ENCODE measurements at places on chromosomes 5 and 9.
A peak's percentile ranks its signal among the peaks of the same experiment; 100 is the strongest.

DNA sequence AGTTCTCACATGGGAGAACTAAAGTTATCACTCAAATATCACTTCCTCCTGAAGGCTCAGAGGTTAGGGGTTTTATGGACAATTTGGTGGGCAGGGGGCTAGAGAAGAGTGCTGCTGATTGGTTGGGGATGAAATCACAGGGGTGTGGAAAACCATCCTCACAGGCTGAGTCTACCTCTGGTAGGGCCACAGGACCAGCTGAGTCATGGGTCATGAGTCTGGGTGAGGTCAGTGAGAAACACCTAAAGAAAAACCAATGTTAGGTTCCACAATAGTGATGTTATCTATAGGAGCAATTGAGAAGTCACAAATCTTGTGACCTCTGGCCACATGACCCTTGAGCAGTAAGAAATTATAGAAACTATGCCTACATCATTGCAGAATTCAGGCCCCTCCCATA lies 203.3 kb upstream of the TARS1 start:
- DNase-seq = no peak

DNA sequence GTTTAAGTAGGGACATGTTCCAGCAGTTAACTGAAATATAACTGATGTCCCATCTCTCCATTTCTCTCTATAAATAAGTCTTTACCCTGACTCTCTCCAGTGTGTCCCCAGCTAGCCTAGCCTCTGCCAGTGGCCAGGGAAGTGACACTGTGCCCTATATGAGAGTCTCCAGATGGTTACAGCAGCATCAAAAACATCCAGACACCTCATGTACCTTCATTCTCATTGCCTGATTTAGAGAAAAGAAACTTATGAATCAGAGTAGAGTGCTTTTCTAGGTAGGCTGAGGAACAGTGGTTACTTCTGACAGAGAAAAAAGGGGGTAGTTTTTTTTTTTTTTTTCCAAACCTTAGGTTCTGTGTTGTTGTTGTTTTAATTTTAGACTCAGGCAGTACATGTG lies 148.5 kb downstream of the GNAQ start:
- no peak for DNase-seq

GRCh38 chr5:111266491-111266890 lies 42.3 kb downstream of the CAMK4 start:
- no peak for DNase-seq

GRCh38 chr9:11182001-11182400 lies 569.2 kb upstream of the PTPRD start:
- no peak for DNase-seq

DNA sequence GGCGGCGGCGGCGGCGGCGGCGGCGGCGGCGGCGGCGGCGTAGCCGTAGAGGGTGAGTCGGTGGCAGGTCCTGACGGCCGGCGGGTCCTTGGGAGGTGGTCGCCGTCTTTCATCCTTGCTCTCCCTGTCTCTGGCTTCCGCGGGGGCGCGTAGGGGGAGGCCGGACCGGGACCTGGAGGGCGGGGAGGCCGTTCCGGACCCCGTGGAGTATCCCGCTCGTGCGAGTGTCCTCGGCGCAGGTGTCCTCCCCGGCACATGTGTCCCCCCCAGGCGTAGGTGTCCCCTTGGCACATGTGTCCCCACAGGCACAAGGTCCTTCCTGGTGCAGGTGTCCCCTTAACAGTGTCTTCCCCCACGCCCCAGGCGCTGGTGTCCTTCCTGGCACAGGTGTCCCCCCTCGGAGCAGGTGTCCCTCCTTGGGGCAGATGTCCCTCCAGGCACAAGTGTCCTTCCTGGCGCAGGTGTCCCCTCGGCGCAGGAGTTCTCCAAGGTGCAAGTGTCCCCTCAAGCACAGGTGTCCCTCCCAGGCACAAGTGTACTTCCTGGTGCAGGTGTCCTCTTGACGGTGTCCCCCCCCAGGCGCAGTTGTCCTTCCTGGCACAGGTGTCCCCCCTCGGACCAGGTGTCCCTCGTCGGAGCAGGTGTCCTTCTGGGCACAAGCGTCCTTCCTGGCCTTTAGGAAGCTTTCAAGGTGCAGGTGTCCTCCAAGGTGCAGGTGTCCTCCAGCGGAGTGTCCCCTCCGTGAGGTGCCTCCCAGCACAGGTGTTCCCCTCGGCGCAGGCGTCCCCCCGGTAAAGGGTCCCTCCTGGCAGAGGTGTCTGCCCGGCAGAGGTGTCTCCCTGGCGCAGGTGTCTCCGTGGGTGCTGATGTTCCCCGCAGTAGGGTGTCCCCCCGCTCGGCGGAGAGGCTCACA lies 519 bp downstream of the EXOC3 start:
- DNase-seq = peak; percentile 19

GRCh38 chr5:2374703-2375102 lies 376.8 kb downstream of the IRX2 start:
- no peak for DNase-seq

DNA sequence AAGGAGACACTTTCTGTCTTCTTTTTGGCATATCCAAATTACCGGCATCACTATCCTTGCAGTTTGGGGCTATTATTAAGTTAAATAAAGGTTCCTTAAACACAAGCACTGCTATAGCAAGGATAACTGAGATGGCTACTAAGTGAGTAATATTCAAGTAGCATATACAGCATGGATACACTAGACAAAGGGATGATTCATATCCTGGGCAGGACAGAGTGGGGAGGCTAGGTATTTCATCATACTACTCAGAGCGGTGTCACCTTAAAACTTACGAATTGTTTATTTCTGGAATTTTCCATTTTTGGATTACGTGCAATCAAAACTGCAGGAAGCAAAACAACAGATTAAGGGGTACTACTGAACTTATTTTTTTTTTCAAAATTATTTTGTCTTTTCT lies 54.1 kb downstream of the FER start:
- DNase-seq = no peak

GRCh38 chr9:17587113-17587512 lies 8.2 kb downstream of the SH3GL2 start:
- no peak for DNase-seq

GRCh38 chr5:98301547-98301946 lies 471.9 kb upstream of the RGMB start:
- DNase-seq = no peak

DNA sequence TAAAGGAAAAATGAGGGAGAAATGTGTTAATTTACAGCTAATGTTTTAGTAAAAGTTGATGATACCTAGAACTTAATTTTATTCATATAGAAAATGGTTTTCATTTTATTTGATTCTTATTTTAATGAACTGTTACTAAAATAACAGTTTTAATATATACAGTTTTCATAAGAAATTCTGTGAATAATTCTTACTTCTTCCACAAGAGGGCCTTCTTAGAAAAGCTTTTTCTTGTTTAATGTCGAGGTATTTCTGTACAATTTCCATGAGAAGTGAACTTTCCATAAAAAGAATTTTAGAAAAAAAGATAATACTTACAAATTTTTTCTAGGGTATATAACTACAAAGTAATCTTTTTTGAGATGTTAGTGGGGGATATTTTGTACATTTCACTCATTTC lies 73.9 kb downstream of the KLF9 start:
- DNase-seq = no peak

DNA sequence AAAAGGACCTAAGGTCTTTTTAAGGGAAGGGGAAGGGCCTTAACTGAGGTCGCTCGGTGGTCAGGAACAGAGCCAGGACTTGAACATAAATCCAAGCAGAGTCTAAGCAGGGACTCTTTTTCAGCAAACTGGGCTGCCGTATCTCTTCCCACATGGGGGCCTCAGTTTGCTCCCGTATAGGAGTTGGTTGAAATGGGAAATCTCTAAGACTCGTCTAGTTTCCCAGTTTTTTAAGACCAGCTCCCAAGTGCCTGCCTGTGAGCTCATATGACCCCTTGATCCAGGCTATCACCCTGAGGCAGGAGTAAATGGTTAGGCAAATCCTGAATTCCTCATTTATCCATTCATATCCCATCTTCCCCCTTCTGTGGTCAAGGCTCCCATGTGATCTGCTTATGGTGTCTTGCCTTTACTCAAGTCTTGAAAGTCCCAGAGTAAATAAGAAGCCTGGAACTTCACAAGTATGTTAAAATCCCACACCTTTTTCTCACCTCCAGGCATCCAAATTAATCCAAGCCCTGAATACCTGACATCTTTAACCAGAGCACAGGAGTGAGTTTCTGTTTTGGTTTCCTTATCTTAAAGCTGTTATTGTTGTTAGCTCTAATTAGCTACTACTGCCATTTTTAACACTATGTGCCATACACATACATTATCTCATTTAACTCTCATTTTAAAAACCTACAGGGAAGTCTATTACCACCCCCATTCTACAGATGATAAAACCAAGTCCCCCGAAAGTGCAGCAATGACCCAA lies 3.0 kb downstream of the ARSI start:
- no peak for DNase-seq

DNA sequence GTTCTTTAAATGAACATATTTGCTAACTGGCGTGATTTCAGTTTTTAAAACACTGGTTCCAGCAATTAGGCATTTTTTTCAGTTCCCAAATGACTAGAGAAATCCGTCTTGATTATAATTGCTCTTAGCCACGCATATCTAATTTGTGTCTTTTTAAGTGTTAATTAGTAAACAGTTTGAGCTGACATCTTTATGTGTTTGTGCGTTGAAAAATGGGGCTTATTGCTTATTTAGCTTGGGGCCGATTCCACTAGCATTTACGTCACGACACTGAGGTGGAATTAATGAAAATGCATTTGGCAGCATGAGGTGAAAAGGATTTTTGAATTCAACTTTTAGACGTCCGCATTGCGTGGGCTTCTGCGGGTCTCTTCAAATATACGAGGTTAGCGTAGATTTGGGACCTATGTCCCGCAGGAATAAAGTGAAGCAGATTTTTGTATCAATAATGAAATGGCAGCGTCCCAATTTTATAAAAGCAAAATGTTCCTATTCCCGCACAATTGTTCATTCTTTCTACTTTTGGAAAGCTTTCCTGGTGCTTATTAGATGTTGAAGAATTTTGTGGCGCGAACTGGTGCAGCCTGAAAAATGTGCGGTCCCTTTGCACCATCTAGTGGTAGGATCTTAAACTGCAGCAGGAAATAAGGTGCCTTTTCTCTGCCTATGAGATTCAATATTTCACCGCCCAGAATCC lies 122.7 kb upstream of the LMX1B start:
- DNase-seq = no peak

GRCh38 chr5:58262226-58262625 lies 197.7 kb downstream of the PLK2 start:
- no peak for DNase-seq

GRCh38 chr9:72228282-72228681 lies 79.0 kb downstream of the GDA start:
- DNase-seq = no peak

DNA sequence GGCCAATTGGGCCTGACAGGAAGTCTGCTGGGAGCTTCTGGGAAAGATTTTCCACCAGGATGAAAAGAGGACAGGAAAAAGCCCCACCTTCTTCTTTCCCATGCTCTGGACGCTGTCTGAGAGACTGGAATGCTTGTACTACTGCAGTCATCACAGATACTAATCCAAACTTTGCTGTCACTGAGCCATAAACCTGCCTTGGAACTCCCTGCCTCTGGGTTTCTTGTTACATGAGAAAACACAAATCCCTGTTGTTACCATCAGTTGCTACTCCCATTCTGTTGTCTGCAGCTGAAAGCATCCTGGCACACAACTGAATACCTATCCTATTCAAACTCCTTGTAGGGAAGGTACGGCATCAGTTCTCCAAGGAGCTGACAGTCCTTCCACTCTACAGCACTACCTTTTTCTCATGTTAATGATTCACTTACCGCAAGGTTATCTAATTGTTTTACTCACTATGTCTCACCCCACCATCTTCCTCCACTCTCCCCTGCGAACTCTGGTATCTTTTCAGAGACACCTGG lies 167.5 kb downstream of the CDK5RAP2 start:
- no peak for DNase-seq

DNA sequence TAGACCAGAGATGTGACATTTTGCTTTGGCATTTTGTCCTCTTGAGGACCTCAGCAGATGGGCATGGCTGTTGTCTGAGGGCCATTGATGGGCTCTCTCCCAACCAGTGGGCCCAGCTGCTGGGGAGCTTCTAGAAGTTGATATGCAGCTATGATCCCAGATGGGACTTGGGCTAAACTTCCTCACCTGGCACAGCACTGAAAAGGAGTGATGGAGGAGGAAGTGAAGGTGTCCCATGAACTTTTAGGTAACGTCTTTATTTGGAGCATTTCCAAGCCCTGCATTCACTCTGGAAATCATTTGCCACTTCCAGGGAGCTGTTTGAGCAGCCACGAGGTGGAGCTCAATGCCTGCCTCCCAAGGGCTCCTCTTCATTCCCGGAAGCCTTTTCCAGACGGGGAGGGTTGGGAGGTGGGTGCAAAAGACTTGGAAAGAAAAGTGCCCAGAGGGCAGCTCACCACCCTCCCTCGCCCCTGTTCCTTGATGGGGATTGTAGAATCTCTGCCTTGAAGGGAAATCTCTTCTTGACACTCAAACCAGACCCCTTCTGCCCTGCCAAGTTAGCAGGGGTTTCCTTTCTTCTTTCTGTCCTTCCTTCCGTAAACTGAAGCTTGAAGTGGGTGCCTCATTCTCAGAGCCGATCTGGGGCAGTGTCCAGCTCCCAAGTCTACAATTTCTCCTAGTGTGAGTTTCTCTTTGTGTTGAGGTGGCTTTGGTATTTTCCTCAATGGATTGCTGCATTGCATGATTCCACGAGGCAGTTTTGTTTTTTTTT lies 18.1 kb upstream of the NEUROG1 start:
- DNase-seq = no peak

DNA sequence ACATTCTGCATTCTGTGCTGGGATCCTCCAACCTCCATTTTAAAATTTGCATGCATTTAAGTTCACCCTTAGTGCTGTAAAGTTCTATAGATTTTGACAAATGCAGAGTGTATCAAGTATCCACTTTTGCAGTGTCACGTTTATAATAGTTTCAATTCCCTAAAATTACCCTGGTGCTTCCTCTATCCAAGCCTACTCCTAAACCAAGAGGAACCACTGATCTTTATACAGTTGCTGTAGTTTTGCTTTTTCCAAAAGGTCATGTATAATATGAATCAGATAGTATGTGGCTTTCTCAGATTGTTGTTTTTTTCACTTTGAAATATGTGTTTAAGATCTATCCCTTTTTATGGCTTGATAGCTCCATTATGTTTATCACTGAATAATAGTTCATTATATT lies 468.4 kb upstream of the CDH6 start:
- no peak for DNase-seq

GRCh38 chr5:140027807-140028206 lies 15.3 kb downstream of the NRG2 start:
- DNase-seq = no peak

- DNase-seq = no peak
These were observed 156.0 kb upstream of the OTULINL start for GRCh38 chr5:14425559-14425958.

DNA sequence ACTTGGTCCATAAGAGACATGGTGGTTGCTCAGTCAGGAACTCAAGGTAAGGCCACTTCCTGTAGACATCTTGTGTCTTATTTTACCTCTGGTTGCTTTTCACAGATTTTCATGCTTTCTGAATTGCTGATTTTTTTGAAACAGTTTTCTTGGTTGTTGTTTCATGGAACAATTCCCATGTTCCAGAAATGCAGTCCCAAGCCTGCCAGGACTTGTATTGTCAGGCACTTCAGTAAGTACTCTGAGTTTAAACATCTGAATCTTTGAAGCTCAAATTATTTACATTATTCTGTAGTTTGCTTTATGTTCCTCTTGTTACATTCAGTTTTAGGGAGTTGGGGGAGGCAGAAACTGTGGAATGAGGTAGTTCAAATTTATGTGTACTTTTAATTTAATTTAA lies 290.2 kb downstream of the DMRT2 start:
- no peak for DNase-seq

GRCh38 chr5:73698011-73698410 lies 72.0 kb downstream of the ARHGEF28 start:
- no peak for DNase-seq

Measured in activated effector memory CD4-positive, alpha-beta T cell treated with Interleukin-2 at 50 U/mL for 16 hours (primary cell).